Activated CD4-positive, alpha-beta T cell treated with anti-CD3 and anti-CD28 coated beads for 24 hours (primary cell): ENCODE measurements at places on chromosomes 11 and 22.

- no peak for DNase-seq
Observed at GRCh38 chr22:19928207-19928606, 13.4 kb upstream of the COMT start.

GRCh38 chr11:117814204-117814765 lies 10.3 kb downstream of the FXYD2 start:
- no peak for DNase-seq

DNA sequence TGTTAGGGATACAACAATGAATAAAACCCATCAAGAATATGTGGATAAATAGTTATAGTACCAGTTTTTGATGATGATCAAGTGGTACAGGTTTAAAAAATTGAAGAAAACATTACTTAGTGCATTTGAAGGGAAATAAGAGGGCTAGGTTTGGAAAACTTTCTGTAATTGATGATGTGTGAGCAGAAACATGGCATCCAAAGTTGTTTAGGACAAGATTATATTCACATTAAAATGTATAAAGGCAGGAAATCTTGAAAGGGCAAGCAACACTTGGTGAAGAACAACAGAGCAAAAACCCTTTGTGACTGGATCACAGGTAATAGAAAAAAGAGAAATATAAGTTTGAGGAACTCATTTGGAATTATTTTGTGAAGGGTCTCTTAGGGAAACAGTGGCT lies 572.3 kb upstream of the RAG2 start:
- no peak for DNase-seq

GRCh38 chr22:41660416-41660815 lies 28.3 kb downstream of the SNU13 start:
- DNase-seq = no peak

DNA sequence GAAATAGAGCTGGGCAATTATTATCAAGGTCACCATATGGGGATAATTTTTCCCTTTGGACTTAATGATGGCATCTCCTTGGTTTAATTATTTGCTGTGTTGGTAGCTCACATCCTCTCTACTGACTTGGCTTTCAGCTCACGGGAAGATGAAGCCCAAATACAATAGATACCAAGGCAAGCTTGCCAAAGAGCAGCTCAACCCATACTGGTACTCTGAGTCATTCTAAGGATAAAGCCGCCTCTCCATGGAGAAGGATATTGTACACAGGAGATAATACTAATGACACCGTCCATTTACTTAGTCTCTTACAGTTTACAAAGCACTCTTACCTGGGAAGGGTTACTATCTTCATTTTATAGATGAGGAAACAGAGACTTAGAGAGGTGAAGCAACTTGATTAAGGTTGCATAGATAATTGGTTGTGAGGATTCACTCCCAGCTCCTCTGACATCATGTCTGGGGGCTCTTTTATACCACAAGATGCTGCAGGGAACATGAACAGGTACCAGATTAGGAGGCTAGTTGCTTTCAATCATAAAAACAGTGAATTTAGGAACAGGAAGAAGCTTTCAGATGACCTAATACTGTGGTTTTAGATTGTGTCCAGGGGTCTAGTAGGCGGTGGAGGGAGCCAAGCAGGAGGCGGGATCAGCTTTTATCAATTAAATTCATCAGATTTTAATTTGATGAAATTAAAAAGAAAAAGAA lies 48.3 kb upstream of the PICALM start:
- no peak for DNase-seq

DNA sequence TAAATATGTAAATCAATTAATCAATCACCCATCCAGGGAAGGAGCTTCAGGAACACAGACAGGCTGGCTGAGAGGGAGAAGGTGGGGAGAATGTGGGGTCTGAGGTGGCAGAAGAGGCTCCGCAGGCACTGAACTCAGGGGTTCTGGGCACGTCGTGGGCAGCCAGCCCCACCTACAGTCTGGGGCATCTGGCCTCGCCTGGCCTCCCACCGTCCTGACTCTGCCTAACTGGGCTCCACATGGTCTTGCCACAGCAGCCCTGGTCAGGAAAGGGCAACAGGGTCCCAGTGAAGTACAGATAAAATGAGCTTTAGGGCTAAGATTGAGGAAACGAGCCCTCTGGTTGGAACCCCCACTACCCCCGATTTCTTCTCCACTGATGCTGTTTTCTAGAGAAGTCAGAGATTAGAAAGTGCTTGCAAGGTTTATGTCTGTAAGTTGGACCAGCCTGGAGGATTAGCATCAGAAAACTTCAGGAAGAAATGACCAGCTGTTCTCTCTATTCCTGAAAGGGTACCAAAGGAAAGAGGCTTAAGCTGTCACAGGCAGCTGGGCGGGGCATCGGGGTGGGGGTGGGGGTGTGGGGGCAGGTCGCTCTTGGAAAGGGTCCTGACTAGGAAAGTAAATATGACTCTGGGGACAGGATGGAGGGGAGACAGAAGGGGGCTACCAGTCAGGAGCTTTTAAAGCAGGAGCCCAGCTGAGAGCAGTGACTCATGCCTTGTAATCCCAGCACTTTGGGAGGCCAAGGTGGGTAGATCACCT lies 261.7 kb downstream of the BUD13 start:
- DNase-seq = no peak

DNA sequence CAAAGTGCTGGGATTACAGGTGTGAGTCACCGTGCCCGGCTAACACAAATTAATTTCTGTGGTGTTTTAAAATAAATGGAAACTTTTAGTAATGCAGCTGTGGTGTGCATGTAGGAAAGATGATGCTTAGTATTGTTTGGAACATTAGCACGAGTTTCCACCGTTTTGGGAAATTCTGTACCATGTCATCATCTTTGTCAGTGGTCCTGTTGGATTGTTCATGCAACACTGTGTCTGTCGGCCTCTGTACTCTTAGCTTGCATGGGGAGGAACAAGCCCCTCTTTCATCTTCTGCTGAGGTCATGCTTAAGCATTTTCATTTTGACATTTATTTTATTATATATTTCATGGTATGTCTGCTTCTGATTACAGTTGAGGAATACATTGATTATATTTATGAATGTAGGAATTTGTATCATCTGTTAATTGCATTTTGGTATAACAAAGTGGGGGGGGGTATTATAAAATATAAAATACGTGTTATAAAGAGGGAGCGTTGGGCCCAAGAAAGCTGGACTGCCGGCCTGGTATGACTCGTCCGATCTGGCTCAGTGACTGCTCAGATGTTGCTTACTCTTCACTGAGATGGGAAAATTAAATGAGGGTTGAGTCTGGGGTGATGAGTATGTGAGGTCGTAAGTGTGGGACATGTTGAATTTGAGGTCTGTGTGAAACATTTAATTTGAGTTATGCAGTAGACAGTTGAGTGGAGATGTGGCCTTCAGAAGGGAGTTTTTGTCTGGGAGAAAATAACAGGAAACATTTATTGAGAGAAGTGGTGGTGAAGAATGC lies 28.7 kb downstream of the CECR2 start:
- no peak for DNase-seq

DNA sequence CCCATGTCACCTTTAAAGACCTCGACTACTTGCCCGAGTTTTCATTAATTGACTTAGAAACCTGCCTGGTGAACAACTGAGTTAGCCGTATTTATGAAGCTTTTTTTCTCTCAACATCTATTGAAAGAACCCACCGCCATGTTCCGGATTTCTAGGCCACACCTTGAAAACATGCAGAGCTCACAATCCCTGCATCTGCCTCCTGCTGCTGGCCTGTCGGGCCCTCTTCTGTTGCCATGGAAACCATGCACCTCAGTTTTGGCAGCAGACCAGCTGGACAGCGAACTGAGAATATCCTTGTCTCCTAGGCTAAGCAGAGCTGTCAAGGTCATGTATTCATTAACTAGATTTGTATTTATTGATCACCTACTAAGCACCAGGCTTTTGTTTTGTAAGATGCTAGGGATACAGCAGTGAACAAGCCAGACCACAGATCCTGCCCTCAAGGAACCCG lies 4.3 kb upstream of the PATZ1 start:
- no peak for DNase-seq

GRCh38 chr11:131350872-131351271 lies 19.5 kb upstream of the NTM start:
- DNase-seq = no peak

DNA sequence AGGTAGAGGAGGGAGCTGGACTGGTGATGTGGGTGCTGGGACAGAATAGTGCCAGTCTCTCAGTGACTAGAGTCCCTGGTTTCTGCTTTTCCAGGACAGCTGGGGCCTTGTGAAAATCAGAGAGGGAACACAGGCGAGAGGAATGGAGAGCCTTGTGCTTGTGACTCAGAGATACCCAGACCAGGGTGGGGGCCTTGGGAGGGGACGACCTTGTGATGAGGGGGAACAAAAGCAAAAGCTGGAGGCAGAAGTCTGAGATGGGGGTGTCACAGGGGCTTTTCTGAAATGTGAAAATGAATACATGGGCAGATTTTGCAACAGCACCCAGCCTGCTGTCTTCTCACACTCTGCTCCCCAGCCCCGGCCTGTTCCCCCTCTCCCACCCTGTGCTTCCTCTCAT lies 3.4 kb upstream of the NR1H3 start:
- no peak for DNase-seq

DNA sequence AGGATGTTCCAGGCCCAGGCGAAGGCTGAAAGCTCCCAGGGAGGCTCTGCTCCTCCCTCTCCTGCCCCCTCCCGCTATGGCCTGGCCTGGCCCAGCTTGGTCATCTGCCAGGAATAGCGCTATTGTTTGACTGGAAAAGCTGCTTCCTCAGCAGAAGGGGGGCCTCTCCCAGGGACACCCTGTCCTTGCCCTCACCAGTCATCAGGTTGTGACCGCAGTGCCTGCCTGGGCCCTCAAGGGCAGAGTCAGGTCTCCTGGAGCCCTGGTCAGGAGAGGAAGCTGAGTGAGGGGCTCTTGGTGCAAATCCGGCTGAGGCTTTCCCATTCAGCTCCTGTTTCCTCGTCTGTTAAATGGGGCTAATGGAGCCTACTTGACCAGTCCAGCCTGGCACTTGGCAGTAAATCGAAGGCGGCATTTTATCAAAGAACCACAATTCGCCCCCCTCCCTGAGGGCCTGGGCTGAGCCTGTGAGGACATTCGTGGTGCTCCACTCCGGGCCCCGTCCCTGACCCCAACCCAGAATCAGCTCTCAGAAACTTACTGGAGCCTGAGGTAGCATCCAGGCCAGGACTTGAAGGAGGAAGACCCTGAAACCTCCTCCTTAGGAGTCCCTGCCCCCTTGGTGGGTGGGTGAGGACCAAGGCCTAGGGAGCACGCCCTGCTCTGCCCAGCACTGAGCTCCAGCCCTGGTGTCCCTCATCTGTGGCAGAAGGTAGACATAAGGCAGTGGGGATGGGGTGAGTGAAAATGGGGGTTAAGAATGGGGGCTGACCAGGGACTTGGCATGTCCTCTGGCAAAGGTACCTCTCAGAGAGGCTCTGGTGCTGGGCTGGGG lies 2.0 kb upstream of the CASTOR1 start:
- no peak for DNase-seq

DNA sequence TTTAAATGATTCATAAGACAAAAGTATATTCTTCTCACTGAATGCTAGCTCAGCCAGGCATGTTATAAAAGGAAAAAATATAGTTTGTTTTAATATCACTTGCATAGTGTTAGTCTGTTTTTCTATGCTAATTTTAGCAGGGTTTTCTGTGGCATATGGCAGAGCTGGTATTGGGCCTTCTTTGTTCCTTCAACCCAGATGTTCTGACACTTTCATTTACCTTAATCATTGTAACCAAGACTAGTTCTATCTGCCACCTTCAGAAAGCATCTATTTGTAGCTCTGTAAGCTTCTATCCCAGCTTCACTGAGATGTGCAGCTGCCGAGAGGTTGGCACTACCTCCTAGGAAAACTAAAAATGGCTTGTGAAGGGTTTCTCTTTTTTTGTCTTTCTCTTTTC lies 338.7 kb downstream of the GUCY1A2 start:
- DNase-seq = no peak

GRCh38 chr22:46896568-46897245 lies 134.3 kb downstream of the TBC1D22A start:
- no peak for DNase-seq

GRCh38 chr22:29916007-29916544 lies 33.1 kb downstream of the MTMR3 start:
- no peak for DNase-seq

DNA sequence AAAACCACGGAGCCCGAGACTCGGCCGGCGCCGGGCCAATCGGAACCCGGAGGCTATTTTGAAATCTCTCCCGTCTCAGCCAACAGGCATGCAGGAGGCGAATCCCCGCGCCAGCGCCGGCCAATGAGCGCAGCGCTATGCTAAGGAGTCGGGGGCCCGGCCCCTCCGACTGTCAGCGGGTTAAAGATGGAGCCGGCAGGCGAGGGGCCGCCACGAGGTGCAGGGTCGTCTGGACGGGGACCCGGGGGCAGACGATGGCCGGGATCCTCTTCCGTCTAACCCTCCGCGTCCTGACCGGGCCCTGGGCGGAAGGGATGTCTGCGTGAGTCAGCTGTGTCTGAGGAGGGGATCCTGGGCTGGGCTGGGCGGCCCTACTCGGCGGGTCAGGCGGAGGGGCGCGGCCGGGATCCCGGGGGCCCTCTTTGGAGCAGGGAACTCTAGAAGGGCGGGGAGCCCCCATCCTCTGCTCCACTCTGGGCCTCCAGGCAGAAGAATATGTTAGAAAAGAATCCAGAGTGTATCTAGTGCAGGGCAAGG lies 10.0 kb downstream of the SDF2L1 start:
- DNase-seq = peak; percentile 84

GRCh38 chr11:130109386-130109785 lies 39.7 kb downstream of the APLP2 start:
- no peak for DNase-seq

- DNase-seq = peak; percentile 82
Observed at GRCh38 chr11:102317099-102317767, at the start of gene BIRC3. BIRC3 (plus strand) TSS chr11:102317484; CDS start chr11:102324510, 7,026 bp downstream.

GRCh38 chr11:121575963-121576290 lies 123.2 kb upstream of the SORL1-AS1 start:
- no peak for DNase-seq

GRCh38 chr22:49971232-49972162 lies 10.9 kb downstream of the PIM3 start:
- DNase-seq = peak; percentile 74

DNA sequence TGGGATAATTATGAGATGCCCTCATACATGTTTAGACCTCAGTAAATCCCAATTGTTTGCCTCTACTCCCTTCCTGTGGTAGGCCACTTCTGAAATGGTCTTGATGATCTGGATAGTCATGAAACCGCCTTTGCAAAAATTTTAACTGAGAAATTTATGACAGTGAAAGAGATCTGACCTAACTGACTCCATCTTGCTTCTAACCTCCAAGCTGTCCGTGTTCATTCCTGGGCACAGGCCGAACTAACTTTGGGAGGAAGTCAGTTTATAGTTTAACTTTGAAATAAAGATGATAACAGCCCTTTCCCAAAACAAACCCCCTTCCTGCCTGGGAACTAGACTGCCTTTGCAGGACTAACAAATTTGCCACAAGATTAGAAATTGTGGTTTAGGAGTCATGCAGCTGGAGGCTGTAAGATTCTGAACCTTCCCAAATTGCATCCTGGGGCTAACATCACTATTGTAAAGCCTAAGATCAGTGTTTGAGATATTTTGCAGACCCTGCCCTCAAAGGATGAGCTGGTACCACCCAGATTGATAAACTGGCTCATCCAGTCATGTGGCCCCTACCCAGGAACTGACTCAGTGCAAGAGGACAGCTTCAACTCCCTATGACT lies 19.9 kb upstream of the CTR9 start:
- DNase-seq = no peak
